NCI-H82 (cell line): ENCODE measurements at places on chromosomes 6 and 20.

DNA sequence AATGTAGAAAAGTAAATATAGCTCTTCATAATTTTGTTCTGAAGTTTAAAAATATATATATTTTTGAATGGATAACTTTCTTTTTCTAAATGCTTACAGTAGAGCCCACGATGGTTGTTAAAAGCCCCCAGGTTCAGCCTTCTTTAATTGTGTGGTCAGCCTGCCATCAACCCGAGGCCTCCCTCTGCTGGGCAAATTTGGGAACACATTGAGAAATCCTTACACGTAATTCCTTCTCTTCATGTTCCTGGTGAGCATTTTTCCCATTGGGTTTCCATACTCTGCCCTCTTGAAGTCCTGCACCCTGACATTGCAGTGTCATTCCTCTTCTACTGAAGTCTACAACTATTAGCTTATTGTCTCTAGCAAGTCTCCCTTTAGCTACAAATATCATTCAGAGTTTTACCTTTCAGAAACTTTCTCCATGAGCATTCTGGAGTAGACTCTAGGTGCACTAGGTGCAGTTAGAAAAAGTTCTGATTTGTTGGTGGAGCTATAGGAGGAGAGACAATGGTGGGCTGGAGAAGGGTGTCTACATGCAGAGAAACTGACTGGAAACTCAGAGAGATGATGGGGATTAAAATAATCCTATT is 40.6 kb downstream of the TRIM38 start:
- peak; percentile 88 for DNase-seq

- no peak for DNase-seq
Measured at GRCh38 chr6:73085443-73085871, 139.8 kb downstream of the KHDC1L start.

DNA sequence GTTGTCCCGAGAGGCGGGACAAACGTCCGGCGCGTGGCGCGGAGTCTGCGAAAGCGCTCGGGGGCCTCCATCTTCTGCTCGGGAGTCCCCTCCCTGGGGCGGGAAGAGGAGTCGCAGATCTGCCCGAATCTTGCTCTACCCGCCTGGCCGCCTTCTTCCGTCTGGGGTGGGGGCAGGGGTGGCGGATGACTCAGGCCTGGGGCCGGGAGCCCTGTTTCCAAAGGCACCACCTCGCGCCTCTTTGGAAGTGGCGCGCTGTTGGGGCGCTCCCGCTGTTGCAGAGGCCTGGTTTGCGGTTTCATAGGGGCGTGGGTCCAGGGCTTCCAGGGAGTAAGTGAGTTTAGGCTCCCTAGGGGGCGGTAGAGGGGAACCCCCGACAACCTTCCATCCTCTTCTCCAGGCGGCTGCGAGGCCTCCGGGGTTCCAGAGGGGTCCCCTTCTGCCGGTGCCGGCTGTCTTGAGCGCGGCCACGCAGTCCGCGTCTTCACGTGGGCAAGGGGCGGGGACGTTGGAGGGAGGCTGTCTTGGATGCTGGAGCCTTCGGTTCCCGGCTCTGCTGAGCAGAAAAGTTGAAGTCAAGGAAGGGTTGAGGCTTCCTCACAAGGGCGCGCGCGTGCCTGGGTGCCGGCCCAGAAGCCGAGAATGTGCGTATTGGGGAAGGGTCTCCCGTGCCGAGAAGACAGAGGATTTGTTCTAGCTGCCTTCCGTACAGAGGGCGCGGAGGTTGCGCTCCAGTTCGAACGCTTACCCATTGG is 2.6 kb upstream of the TFAP2C start:
- peak; percentile 60 for DNase-seq

- DNase-seq = no peak
Measured at GRCh38 chr6:37845930-37846329, 26.4 kb downstream of the ZFAND3 start.

GRCh38 chr6:24936641-24937317 is 1.0 kb upstream of the RIPOR2 start:
- no peak for DNase-seq

- DNase-seq = peak; percentile 60
Measured at GRCh38 chr20:21099751-21100577, 6.2 kb downstream of the LINC00237 start.

DNA sequence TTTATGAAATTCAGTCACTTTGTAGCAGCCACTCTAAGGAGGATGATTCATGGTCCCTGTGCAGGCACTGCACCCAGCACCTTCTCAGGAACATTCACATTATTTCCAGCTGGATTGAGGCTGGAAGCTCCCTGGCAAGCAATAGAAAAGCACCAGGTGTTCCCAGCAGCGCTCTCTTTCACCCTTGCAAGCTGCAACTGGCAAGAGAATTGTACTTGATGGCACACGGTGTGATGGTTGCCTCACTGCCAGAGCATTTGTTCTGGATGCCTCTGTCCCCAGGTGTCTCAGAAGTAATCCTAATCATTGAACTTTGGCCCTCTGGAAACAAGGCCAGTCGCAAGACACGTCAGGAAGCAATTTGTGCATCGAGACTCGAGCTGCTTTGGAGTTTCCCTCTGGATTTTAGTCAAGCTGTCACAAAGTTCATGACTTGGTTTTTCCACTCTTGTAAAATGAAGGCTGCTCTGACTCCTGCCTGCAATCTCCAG is 24.9 kb upstream of the PHACTR2 start:
- DNase-seq = no peak

DNA sequence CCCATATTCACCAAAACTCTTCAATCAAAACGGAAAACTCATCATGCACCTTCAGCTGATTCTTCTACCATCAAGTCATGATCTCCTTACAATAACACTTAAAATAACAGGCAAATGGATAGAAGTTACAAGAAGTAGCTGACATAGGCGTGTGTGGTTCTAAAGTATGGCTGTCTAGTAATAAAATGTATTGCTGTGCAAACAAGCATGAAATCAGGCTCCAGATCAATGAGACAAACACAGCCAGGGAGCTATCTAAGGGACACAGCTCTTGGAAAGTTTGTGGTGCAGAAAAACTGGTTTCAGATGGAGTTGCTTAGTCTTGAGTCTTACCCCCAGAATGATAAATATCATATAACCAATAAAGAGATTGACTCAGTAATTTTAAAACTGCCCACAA is 434.8 kb upstream of the NOX3 start:
- no peak for DNase-seq

DNA sequence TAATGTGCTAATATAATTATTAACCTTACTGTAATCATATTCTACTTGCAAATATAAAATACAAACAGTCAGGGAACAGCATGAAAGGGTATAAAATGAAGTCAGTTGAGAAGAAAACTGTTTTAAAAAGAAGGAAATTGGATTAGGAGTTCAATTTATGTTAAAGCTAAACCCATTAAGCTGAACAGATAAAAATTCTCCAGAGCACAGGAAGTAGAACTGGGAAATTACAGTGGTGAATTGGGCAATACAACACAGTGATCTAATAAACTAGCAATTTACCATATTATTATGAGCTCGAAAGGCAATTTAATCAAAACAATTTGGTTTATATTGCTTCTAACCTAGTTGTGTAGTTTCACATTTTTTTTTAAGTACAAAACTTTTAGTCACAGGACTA is 407.4 kb upstream of the RGS17 start:
- DNase-seq = no peak
